ENCODE measurements at places on chromosomes 3 and 15.

- no peak for DNase-seq
Measured at GRCh38 chr3:44248152-44248551, 6.5 kb downstream of the TOPAZ1 start.

DNA sequence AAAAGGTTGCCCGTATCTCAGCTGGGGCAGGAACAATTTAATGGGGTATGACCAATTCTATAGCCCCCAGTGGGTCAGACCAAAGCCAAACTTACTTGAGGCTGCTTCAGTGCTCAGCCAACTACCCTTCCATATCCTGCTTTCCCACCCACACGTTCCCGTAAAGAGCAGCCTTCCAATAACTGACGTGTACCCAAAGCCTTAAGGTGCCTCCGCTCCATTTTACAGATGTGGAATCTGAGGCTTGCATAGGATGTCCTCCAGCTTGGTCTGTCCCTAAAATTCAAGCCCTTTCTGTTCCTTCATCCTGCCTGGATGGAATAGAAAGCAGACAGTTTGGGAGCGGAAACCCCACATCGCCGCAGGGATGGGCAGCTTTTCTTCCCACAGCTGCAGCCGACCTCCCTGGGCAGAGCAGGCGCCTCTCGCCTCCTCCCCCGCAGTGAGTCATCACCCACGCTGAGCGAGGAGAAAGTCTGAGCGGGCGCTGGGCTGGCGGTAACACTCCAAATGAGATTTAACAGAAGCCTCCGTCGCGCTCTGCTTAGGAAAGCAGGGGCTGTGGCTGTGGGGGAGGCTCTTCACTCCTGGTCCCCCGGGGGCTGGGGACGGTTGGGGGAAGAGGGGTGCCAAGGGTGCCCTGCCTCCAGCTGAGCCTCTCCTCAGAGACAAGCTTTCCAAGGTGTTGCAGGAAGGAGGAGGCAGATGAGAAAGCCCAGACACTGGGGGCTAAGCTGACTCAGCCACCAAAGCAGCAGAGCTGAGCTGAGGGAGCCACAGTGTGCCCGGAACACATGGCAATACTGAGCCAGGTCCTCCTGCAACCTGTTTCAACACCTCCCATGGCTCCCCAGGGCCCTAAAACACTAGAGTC lies 57.8 kb upstream of the HRH1 start:
- no peak for DNase-seq

- DNase-seq, result no peak
Measured at GRCh38 chr3:183878071-183878470, 6.6 kb downstream of the PARL start.

GRCh38 chr15:40843261-40843884 lies 475 bp upstream of the SPINT1 start:
- DNase-seq, result no peak

- no peak for DNase-seq
Measured at GRCh38 chr3:55750525-55750924, 263.4 kb upstream of the WNT5A start.

DNA sequence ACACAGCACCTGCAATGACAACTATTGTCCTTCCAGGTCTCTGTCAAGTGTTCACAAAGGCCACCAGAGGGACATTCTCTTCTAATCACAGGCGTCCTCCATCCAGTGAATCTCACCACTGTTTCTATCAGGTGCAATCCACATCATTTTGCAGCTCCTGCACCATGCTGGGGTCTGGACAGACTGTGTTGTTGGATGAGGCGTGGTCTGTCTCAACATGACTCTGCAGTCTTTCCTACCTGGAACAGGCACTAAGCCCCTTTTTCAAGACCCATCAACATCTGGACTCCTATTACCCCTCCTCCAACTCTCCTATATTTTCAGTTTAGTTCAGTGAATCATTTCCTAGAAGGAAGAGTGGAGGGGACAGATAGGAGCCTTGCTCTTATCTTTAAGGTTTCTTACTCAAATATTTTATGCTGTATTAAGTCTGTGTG lies 31.5 kb upstream of the VEPH1 start:
- DNase-seq, result no peak

- DNase-seq, result no peak
Measured at GRCh38 chr15:39376371-39376909, 204.4 kb upstream of the THBS1 start.

DNA sequence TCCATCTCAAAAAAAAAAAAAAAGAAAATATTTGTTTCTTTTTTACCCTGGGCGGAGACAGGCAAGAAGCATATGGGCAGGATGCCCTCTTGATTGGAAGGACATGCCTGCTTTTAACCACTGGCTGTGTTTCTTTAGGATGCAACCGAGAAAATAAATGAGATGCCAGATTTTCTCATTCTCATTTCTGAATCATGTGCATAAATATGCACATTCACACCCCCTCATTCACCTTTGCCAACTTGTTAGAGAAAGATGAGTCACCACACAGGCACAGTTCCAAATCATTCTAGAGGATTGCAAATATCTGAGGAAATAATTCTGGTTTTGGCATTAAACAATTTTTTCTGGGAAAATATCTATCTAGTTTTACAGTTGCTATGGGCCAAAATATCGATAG lies 3.3 kb downstream of the LIPH start:
- no peak for DNase-seq

DNA sequence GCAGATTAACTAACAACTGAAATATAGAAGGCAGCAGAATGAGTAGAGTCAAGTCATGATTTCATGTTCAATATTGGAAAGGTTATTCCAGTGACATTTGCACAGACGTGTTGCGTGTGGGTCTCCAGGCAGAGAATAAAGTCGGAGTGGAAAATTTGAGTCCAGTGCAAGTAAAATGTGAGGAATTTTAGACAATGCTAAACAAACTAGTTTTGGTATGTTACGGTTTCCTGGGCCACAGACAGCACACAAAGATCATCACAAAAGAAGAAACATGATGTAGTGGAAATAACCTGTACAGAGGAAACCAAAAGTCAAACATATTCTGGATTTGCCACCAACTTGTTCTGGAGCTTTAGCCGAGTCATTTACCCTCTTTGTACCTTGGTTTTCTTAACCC lies 367 bp downstream of the OR4F6 start:
- DNase-seq, result no peak
